Mesothelial cell of epicardium (in vitro differentiated cells): ENCODE measurements at places on chromosomes 13 and 19. TPM values are rescaled to one million over a fixed set of nuclear protein-coding genes. Genes with fewer than 3 reads are reported as not detected.
A peak's percentile ranks its signal among the peaks of the same experiment; 100 is the strongest.

Gene HIPK4
- total RNA-seq, result 0.20 to 0.32 TPM (median 0.31 TPM) in 3 replicates

- peaks cover 3% of the 10 kb centered on the region for H3K36me3 ChIP-seq
- H3K4me3 ChIP-seq, result no peak overlapping the region
- no peak for DNase-seq
- H3K4me1 ChIP-seq, result peaks cover 10% of the 10 kb centered on the region
- H3K27me3 ChIP-seq, result no peaks in the 10 kb centered on the region
- H3K27ac ChIP-seq, result no peak overlapping the region
Observed at GRCh38 chr13:108781312-108781711, 151.9 kb downstream of the MYO16 start.

GRCh38 chr13:112596235-112596634, 8.3 kb upstream of the TUBGCP3 start:
- no peak for DNase-seq
- peaks cover 18% of the 10 kb centered on the region for H3K27me3 ChIP-seq
- H3K36me3 ChIP-seq, result peaks cover 2% of the 10 kb centered on the region
- H3K27ac ChIP-seq, result no peak overlapping the region
- no peak overlapping the region for H3K4me3 ChIP-seq
- peaks cover 4% of the 10 kb centered on the region for H3K4me1 ChIP-seq

DNA sequence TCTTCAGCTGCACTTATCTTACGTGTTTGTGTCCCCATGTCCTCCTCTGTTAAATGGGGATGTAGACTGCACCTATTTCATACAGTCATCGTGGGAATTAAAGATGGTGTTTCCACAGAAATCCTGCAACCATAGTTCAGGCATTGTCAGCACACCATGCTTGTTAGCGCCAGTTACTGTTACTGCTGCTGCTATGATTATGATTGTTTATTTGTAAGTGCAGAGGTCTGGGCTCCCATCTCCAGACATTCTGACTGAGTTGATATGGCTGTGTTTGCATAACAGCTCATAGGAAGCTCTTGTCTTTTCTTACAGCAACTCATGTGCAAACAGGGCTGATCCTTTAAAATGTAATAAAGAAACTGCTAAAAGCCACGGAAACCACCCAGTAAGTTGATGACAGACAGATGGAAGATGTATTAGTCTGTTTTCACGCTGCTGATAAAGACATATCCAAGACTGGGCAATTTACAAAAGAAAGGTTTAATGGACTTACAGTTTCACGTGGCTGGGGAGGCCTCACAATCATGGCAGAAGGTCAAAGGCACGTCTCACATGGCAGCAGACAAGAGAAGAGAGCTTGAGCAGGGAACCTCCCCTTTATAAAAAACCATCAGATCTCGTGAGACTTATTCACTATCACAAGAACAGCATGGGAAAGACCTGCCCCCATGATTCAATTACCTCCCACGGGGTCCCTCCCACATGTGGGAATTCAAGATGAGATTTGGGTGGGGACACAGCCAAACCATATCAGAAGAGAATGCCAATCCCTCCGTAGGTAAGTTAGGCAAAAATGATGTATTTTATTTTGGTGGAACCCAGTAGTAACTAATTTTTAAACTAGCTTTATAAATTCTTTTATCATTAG, 1.6 kb downstream of the ZSCAN5A start:
- H3K27ac ChIP-seq, result peak overlapping the region; percentile 99
- H3K27me3 ChIP-seq, result no peaks in the 10 kb centered on the region
- H3K36me3 ChIP-seq, result peaks cover 9% of the 10 kb centered on the region
- peak overlapping the region; percentile 93 for H3K4me3 ChIP-seq
- H3K4me1 ChIP-seq, result peaks cover 17% of the 10 kb centered on the region
- no peak for DNase-seq

DNA sequence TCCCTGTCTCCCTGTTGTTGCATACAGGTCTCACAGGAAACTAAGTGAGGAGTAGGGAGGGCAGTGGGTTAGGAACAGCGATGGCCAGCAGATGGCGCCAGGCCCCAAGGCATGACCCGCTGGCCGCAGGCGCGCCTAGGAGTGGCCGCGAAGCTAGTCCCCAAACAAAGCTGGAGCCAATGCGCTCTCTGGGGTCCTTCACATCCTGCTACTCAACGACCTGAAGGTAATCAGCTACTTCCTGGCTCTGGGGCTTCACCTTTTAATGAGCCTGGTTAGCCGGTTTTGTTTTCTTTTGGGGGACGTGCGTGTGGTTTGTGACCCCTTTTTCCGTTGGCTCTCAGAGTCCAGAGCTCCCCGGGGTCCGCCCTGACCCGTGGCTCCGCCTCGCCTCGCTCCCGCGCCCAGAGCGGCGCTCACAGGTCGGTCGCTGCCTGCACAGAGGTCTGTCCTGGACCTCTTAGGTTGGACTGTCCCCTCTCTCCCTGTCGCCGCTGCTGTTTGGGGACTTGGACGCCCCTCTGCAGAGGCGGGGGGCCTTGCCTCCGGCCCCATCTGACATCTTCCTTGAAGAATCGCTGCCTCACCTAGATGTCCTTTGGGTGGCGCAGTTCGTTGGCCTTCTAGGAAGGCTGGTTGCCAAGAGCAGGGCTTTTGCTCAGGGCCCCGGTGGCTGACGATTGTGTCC, 62.2 kb upstream of the GTF3A start:
- peaks cover 53% of the 10 kb centered on the region for H3K27me3 ChIP-seq
- H3K27ac ChIP-seq, result no peak overlapping the region
- DNase-seq, result peak; percentile 68
- H3K36me3 ChIP-seq, result no peaks in the 10 kb centered on the region
- peak overlapping the region; percentile 64 for H3K4me3 ChIP-seq
